ENCODE measurements at places on chromosomes 2 and 18.

GRCh38 chr18:78790960-78791359 lies 188.7 kb upstream of the SALL3 start:
- no peak for DNase-seq

DNA sequence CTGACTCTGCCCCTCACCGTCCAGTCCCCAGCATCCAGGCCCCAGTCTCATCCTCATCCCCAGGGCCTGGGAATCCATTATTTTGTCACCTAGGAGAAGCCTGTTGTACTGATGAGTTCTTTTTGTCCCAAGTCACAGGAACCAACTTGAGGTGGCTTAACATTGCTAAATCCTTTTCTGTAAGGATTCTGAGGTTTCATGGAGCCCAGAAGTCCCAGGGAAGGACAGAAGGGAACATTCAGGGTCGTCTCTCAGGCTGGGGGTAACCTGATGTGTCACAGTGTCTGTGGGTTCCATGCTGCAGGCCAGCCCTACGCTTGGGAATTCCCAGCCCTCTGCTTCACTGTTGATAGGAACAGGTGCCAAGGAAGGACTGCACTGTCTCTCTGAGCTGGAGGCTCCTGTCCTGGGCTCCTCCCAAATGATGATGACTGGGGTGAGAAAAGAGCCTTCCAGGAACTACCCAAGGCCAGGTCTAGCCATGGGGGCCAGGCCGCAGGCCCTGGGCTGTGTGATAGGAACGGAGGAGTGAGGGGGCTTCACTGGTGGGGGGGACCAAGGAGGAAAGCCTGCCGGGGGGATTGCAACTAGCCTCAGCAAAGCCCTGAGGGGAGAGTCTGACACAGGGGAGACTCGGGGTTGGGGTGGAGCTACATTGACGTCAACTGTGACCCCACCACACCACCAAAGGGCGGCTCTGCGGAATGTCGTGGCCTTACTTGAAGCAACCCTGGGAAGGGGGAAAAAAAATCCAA lies 145.7 kb downstream of the SMAD7 start:
- no peak for DNase-seq

GRCh38 chr2:47077442-47078117 lies 77.5 kb downstream of the STPG4 start:
- DNase-seq = no peak

DNA sequence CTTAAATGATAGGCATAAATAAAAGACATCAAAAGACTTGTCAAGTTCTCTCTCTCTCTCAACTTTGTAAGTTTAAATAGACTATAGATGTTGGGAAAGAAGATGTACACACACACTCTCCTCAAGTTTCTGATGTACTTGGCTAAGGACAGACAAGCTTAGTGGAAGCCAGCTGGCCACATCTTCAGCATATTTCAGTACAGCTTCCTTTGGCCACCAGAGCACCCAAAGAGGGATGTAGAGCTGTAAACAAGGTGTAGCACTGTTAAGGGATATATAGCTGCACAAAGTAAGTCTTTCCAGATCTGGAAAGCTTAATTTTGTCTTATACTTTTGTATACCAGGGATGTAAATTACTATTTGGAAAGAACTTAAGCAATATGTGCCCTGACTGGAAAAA lies 64.3 kb upstream of the MSTN start:
- DNase-seq = no peak

GRCh38 chr2:28382755-28383154 lies 9.9 kb upstream of the FOSL2 start:
- DNase-seq = no peak
